ENCODE measurements at places on chromosomes 1 and 21. TPM values are rescaled to one million over a fixed set of nuclear protein-coding genes. Genes with fewer than 3 reads are reported as not detected.

Gene RBM11
- polyA plus RNA-seq, result 3.1 TPM

Gene TMEM240
- 12.1 TPM for polyA plus RNA-seq

Gene LINGO4
- polyA plus RNA-seq, result not detected

DNA sequence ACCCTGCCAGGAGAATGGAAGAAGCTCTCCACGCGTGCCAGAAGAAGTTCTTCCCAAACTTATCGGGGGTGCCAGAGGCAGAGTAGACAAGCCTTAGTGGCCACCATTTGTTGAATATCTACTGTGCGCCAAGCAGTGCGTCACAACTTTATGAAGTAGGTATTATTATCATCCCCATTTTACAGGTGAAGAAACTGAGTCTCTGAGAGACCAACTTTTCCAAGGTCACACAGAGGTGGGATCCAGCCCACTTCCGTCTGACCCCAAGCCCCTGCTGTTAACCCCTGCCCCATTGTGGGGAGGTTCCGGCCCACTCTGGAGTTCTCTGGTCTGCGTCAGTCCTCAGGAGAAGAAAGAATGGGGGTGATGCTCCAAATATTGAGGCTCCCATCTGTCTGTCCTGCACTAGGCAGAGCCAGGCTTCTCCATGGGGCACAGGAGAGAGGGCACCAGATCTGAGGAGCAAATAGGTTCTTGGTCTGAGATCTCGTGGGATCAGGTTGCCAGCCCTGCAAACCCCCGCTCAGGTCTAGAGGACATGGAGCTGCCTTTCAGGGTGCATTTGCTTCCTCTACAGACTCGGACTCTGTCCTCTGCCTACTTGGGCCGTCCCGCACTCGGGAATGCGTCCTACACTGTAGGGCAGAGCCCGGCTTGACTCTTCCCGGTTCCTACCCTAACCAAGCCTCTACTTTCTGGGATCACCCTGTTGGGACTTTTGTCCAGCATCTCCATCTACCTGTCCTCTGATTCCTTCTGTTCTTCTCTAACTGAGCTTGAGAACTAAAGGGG, 2.1 kb downstream of the CDK18 start:
- DNase-seq, result no peak

Gene S100A7
- polyA plus RNA-seq, result 0.65 TPM

Gene OR2M3
- not detected for polyA plus RNA-seq

DNA sequence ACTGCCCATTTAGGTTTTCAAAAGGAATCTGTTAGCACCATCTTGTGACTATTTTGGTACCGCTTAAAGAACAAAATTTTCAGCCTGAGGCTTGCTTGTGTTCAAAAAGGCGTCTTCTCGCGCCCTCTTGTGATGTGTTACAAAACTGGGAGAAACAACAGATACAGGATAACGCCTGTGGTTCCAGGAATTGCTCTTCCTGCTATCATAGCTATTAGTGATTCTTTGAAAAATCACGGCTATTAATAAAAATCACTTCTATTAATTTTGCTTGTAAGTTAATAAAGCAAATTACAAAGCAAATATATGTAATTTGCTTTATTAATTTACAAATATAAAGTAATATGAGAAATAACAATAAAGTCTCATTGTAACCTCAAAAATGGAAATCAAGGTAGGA, 82.2 kb upstream of the ABCD3 start:
- peak; percentile 82 for DNase-seq

Gene GNG12
- polyA plus RNA-seq, result 103 TPM

Gene GBP7
- polyA plus RNA-seq, result 0.19 TPM

DNA sequence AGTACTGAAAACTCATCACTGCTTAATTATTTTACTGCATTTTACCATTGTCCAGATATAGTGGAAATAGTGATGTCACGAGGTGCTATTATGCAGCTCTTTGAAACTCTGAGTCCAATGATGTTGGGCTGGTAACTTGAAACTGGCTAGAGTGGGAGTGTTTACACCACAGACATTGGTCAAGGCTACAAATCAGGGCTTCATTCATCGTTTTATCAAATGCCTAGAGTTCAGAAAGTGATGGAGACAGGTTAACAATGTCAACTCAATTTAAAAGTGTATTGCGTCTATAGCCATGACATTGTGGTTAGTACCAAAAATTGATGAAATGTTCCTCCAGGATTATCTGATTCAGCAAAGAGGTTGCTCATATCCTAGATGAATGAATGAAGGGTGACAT, 12.7 kb downstream of the PADI1 start:
- DNase-seq, result no peak

Gene CD5L
- not detected for polyA plus RNA-seq

GRCh38 chr1:202589190-202589930, 120.9 kb downstream of the SYT2 start:
- peak; percentile 90 for DNase-seq

GRCh38 chr1:43706598-43707189, 642 bp upstream of the ST3GAL3 start:
- DNase-seq, result no peak

Gene AMY2A
- 0.30 TPM for polyA plus RNA-seq

GRCh38 chr1:111756124-111756513, 418 bp downstream of the DDX20 start:
- no peak for DNase-seq

DNA sequence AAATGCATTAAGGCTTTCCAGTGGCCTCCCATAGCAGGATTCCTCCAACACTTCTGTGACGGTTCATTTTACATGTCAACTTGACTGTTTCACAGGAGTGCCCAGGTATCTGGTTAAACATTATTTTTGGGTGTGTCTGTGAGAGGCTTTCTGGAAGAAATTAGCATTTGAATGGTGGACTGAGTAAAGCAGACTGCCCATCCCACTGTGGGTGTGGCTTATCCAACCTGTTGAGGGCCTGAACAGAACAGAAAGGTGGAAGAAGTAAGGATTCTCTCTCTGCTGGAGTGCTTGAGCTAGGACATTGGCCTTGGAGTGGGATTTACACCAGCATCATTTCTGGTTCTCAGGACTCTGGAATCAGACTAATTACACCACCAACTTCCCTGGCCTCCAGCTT, 85.6 kb downstream of the RGS7 start:
- DNase-seq, result no peak

Gene NBPF10
- 4.0 TPM for polyA plus RNA-seq

- no peak for DNase-seq
Measured at GRCh38 chr1:17098446-17099317, 20.6 kb downstream of the PADI2 start.
